Activated naive CD4-positive, alpha-beta T cell (primary cell): ENCODE measurements at places on chromosomes 1 and 21.

- no peak for DNase-seq
Measured at GRCh38 chr21:29168891-29169315, 38.5 kb downstream of the MAP3K7CL start.

DNA sequence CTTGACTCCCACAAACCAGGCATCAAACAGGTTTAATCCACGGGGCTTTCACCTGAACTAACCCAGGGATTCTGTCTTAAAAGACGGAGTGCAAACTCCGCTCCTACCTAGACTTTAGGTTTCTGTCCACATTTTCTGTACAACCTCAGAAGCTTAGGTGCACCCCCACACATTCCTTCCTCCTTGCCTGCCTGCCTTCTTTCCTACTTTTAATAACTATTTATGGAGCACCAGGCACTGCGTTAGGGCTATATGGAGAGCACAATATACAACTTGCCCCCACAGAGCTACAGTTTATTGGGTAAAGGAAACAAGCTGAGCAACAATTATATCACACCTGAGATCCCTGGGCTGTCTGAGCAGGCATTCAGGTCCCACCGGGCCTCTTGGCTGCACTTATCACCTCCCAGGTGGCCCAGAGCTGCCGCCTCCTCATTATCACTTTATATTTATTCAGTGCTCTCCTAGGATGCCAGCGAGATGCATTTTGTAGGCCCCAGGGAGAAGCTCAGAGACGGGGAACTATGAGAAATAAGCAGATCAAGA is 64.1 kb downstream of the DNTTIP2 start:
- DNase-seq = no peak

DNA sequence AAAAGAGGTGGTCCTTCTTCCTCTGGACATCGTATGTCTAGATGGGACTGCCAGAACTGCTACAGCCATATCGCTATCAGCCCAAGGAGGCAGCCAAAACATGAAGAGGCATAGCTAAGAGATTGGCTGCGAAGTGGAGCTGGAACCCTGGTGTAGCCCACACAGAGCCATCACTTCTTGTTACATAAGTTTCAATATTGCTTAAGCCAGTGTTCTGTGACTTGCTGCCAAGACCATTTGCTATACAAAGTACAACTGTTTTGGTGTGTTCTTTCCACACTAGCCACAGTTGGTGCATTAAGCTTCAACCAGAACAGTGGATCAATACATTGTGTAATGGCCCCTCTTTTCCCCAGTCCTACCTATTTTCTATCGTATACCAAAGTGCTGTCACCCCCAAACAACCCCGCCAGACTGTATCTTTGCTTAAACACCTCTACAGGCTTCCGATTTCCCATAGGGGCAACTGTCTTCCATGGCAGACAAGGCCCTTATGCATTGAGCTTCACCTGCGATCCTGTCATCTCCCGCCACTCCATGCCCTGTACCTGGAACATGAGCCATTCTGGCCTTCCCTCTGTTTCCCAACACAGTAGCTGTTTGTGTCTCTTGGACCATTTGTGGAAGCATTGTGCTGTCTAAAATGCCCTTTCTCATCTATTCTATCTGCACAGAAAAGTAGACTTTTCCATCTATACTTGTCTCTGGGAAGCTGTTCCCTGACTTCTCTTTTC is 241.8 kb downstream of the TTLL7 start:
- no peak for DNase-seq

- no peak for DNase-seq
Measured at GRCh38 chr1:93474321-93474720, 26.4 kb downstream of the FNBP1L start.

- DNase-seq = no peak
Measured at GRCh38 chr1:37475380-37476086, 1.2 kb downstream of the ZC3H12A start.

GRCh38 chr1:22600071-22600816 is 36.2 kb upstream of the C1QA start:
- no peak for DNase-seq

DNA sequence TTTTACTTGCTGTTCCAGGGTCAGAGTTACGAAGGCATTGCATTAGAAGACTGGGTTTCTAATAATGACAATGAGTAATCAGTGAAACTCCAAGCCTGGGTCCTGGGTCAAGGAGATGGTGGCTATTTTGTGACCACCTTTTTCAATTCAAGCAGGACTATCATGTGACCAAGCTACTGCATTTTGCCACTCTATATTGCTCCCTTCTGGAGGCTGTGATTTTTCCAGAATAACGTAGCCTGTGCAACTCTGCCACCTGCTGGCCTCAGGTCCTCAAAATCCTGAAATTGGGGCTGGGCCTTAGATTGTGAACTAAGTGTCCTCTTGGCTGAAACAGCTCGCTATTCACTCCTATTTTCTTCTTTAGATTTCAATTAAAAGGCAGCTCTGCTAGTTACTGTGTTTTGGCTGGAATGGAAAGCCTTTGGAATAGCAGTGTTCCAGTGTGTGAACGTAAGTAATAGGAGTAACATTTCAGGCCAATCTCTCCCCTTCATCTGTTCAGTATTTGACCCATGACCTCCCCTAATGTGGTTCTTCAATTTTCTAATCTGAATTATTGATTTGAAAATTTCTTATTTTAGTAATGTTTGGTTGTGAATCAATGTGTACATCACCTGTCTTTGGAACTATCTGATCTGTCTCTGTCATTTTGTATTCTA is 52.9 kb upstream of the CD46 start:
- no peak for DNase-seq

- no peak for DNase-seq
Measured at GRCh38 chr1:41409825-41410224, 48.6 kb downstream of the FOXO6 start.

GRCh38 chr1:71240656-71241055 is 159.8 kb upstream of the ZRANB2 start:
- no peak for DNase-seq

DNA sequence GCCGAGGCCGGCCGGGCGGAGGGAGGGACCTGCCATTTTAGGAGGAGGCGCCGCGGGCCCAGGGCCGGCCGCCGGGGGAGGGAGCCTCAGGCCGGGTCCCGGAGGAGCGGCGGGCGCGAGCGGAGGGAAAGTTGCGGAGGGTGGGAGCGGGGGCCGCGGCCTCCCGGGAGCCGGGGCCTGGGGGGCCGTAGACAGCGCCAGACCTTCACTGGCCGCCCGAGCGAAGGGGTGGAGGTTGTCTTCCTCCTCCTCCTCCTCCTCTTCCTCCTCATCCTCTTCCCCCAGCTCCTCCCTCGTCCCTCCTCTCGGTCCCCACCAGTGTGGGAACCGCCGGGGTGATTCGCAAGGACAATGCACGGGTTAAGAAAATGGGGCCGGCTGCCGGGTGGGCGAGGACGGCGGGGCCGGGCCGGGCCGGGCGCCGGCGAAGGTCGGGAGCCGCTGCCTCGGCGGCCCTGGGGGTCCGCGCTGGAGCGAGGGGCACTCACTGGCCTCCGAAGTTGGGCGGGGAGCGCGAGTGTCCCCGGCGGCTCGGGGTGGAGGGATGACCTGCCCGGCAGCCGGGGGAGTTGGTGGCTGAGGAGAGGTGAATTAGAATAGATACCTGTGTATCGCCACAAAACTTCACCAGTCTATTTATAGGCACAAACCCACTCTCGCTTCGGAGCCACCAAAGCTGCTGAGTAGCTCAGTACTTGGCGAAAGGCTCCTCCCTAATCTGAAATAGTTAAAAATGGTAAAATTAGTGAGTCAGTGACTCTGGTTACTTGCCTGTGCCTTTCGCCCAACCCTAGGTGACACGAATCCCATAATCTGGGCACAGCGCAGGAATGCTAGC is 1.3 kb downstream of the DYRK1A start:
- no peak for DNase-seq

- DNase-seq = no peak
Measured at GRCh38 chr1:34479731-34480130, 275.1 kb upstream of the GJB5 start.

DNA sequence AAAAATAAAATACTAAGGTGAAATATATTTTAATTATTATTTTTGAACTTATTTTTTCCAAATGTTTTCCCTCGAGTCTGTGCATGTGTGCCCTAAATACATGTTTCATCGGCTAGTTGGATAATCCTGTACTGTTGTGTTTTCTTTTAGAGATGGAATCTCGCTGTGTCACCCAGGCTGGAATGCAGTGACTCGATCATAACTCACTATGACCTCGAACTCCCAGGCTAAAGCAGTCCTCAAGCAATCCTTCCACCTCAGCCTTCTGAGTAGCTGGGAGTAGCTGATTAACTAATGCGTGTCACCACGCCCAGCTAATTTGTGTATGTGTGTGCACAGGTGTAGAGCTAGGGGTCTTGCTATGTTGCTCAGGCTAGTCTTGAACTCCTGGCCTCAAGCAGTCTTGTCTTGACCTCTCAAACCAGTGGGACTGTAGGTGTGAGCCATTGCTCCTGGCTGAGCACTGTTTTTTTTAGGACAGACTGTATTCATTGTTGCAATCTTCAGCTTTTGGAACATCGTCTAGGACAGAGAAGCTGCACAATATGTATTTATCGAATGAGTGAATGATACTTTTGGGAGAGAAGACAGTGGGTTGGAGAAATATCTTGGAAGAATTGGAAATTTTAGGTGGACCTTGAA is 4.8 kb upstream of the TMCO1 start:
- no peak for DNase-seq

- no peak for DNase-seq
Measured at GRCh38 chr1:166193057-166193698, 26.4 kb upstream of the FAM78B start.

DNA sequence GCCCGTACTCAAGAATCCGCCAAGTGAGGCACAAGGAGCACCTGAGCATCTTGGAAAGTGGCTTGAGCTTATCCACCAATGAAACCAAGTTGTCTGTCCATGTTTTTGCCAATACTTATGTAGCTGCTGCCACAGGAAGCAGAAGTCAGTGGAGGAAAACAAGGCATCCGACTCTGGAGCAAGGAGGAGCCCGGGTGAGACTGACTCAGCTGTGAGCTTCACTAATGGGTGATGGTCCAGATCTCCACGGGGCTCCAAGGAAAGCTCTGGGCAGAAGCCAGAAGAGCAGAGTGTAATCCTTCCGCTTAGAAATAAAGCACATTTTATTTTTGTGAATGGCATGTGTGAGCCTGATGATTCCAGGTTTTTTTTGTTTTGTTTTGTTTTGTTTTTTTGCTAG is 12.3 kb upstream of the SSR2 start:
- no peak for DNase-seq

DNA sequence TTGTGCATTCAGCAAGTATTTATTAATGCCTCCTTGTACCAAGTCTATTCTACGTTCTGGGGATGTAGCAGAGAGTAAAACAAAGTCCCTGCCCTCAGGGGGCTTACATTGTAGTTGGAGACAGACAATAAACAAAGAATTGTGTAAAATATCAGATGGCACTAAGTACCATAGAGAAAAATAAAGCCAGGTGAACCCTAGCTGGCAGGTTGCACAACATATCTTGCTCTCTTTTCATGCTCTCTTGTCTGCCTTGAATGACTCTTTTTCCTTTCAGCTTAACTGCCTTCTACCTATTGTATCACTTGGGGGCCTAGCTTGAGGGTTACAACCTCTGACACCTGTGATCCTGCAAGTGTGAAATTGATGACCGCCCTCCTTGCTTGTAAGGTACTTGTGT is 20.7 kb upstream of the FASLG start:
- DNase-seq = no peak

DNA sequence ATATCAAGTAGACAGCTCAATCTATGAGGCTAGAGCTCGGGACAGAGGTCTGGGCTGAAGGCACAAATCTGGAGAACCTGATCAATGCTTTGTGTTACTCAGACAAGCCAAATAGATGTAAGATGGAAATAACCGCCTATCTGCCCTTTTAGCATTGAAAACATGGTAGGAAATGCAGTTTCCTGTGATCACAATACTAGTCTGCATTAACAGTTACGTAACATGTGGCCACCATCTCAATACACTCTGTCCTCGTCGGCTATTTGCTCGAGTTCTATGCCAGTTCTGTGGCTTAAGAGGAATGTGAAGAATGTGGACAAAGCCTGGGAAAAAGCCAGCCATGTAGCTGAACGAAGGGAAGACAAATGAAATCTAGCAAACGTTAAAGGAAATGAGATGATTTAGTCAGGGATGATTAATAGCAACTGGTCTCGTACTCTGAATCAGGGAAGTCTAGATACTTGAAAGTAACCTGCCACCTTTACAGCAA is 73.3 kb downstream of the HSF2BP start:
- no peak for DNase-seq

GRCh38 chr1:87457408-87457807 is 128.7 kb downstream of the LMO4 start:
- no peak for DNase-seq

- no peak for DNase-seq
Measured at GRCh38 chr1:205666372-205667166, 13.7 kb downstream of the SLC45A3 start.

- DNase-seq = no peak
Measured at GRCh38 chr1:17700945-17701810, 54.0 kb upstream of the ACTL8 start.

GRCh38 chr1:234520908-234521817 is 42.2 kb upstream of the TARBP1 start:
- DNase-seq = no peak

DNA sequence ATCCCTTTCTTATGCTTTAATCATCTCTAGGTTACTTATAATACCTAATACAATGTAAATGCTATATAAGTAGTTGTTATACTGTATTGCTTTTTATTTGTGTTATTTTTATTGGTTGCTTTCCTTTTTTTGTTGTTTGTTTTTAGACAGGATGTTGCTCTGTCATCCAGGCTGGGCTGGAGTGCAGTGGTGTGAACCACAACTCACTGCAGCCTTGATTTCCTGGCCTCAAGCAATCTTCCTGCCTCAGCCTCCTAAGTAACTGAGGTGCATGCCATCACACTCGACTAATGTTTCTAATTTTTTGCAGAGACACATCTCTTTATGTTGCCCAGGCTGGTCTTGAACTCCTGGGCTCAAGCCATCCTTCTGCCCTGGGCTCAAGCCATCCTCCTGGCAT is 26.9 kb downstream of the KRTAP19-8 start:
- no peak for DNase-seq

DNA sequence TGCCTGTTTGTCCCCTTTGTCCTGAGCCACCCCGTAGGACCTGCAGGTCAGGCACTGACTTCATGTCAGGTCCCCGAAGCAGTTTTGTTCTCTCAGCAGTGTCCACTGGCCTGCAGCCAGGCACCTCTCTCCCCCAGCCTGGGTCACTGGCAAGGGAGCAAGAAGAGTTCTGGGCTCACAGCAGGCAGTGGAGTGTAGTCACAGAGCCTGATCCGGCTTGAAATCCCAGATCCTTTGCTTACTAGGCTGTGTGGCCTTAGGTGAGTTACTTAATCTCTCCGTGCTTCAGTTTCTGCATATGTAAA is 34.2 kb downstream of the L1TD1 start:
- DNase-seq = no peak
